Activated CD8-positive, alpha-beta memory T cell treated with anti-CD3 and anti-CD28 coated beads for 4 hours (primary cell): ENCODE measurements at places on chromosomes 11 and 22.

GRCh38 chr11:34613015-34613414, 7.9 kb upstream of the EHF start:
- DNase-seq = no peak

DNA sequence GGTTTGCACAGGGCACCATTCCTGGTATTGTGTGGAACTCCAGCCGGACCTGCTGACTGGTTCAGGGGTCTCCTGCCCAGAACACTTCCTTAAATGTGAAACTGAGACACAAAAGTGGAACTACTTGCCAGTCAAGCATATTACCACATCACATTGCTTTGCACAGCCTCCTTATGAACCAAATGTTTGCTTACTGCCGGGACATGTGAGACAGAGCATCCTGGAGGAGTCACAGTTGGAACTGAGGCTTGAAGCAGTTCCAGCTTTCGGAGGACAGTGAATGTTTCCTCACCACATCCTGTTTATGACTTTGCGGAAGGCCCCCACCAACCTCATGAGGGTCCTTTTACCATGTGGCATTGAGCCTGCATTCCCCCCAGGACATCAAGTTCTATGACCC, 105.8 kb upstream of the ARHGAP42 start:
- DNase-seq = no peak

GRCh38 chr11:107696140-107696539, 15.7 kb downstream of the SLN start:
- no peak for DNase-seq

DNA sequence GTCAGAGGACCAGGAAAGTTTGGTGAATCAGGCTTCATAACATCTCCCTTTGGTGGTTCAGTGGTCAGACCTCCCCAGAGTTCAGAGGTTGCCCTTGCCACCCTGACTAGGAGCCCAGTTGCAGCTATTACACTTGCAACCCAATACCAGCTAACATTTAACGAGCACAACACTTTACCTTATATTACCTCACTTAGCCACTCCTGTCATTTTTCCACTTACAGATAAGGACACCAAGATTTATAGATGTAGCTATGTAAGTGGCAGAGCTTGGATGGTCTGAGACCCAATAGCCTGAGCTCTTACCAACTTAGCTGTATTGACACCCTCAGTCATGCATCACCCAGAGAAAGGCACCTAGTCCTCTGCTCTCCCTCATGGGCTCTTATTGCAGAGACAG, 234.7 kb downstream of the INSC start:
- DNase-seq = no peak

- no peak for DNase-seq
These were observed 236.7 kb downstream of the TTC28 start for GRCh38 chr22:28442711-28443525.

DNA sequence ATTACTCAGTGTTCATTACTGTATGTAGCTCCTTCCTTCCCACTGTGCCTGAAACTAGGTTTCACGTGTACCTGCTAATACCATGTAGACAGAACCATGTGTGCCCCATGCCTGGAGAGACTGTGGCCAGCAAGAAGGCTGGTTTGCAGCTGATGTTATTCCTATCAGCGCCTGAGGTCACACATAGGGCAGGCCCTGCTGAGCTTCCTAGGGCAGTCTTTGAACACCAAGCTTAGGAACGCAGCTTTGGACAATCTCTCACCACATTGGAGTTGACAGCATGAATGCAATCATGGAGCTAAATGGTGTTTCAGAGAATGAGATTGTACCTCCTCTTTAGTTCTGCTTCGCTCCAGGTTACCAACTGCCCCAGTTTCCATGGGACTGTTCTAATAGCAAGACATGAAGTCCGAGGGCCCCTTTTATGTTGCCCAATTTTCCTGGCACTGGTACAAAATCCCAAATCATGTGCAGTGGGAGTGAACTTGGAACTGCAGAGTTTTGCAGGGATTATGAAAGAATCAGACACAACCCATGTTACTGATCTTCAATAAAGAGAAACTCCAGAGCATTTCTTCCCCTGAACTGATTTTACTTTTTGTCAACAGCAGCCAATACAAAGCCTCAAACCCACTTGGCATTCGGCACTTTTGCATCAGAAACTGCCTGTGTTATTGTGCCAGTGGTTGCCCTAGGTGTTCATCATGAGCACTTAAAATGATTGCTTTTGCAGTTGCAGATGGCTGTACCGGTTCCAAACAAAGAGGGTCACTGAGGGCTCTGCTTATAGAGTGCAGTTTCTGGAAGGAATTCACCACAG, 154.2 kb upstream of the TTC12 start:
- DNase-seq = no peak

- DNase-seq = no peak
These were observed 11.5 kb upstream of the SPI1 start for GRCh38 chr11:47389577-47390421.
